ENCODE measurements at places on chromosomes 12 and 14.

DNA sequence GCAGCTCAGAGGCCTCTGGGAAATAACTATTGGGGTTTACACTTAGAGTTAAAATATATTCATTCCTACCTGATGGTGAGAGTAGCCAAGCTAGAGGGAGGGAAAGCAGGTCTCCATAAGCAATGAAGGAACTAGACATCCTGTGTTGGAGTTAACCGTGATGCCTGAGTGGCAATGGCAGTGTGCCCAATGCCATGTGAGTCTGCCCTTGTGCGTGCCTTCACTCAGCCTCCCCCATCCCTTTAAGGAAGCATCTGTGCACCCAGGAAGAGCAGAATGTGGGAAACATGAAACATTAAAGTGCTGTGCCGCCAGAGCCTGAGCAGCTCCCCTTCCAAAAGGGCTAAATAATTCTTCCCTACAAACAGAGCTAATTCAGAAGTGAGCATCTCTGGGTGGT lies 76.3 kb downstream of the COX16 start:
- no peak for DNase-seq

DNA sequence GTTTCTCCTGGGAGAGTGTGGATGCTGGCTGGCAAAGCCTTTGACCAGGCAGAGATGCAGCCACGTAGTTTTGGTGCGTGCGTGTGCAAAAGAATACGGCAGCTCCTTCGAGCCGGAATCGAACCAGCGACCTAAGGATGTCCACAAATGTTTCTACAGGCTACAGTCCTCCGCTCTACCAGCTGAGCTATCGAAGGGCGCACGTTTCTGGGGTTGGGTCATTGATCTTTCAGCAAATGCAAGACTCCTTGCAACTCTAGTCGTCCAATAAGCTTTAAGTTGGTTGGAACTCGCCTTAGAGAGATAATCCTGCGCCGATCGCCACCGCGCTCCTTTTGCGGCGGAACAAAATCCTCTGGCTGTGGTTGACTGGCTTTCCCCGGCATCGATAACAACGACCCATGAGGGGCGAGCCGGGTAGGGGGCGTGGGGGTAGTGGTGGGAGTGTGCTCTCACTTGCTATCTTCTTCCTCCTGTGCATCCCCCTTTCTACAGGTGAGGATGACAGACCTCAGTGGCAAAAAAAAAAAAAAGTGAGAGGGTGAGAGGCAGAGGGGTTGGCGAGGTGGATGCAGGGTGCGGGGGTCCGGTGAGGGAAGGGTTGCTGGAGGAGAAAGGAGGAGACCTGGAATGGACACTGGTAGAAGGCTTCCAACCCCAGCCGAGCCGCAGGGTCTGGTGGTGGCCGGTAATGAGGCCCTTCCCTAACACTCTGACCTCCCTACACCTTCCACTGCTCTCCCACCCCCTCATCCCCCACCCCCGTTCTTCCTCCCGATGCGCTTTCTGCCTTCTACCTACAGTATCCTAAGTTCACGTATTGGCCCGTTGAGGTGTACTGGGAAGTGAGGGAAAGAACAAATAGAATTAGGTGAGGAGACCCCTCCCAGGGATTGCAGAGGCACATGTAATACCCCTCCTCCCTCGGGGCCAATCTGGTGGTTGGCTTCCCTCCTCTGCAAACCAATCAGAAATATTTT lies 11.8 kb upstream of the OR6S1 start:
- DNase-seq = peak; percentile 56

DNA sequence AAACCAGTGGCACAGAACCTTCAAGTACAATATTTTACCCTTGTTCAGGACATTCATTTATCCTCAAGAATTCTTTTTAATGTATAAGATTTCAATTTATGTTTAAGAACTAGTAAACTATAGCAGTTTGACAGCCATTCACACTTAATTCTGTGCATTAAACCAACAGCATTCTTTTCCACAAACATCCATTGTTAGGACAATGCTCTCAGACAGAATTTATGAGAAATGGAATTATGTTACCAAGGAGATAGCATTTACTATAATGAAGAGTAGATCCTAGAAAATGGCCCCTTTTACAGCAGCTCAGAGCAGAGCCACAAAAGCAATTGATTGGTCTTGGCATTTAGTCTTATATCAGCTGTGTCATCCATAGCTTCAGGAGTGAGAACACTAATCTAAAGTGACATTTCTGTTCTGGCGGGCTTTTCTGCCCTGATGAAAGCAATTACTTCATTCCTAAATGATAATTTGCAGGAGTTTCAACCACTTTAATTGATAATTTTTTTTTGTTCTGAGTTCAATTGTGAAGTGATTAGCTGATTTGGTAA lies 268.9 kb downstream of the NPAS3 start:
- DNase-seq = no peak

- DNase-seq = no peak
Measured at GRCh38 chr14:77917491-77918201, 117.7 kb downstream of the ADCK1 start.

DNA sequence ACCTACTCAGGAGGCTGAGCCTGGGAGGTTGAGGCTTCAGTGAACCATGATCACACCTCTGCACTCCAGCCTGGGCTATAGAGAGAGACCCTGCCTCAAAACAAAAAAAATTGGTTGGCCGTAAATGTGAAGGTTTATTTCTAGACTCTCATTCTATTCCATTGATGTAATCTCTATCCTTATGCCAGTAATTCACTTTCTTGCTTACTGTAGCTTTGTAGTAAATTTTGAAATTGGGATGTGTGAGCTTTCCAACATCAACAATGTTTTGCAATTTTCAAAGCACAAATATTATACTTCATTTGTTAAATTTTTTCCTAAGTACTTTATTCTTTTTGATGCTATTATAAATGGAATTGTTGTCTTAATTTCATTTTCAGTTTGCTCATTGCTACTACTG lies 24.6 kb downstream of the LIN52 start:
- no peak for DNase-seq

DNA sequence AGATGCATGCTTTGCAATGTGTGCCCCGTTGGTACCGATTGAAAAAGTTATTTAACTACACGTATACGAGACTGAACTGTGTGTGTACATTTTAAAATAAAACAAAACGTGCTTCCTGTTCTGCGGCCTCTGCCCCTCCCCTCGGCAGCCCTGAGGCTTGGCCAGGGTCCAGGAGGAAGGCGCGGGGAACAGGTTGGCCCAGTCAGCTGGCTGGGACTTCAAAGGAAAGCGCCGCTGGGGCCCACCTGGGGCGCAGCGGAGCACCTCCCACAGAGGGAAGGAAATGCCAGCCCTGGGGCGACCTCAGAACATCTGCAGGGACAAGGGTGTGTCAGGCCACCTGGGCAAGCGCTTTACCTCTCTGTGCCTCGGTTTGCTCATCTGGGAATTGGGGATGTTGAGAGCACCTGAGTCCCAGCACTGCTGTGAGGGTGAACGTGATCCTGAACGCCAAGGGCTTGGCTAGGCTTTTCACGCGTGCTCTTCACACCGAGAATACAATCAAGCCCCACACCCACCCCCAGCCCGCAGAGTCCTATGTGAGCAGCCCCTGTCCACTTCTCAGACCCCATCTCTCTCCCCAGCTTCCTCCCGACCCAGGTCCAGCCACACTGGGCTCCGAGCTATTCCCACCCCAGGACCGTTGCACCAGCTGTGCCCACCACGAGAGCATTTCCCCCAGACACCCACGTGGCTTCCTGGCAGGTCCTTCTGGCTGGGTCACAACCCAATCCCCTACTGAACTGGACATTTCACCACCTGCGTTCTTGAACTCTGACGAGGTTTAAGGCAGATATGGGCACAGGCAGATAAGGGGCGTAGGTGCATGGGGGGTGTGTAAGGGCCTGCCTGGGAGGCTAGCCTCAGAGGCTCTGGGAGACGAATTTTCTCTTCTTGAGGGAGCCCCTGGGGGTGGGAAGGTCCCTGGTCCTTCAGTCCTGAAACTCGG lies 41.9 kb upstream of the NCOR2 start:
- DNase-seq = peak; percentile 78

- DNase-seq = peak; percentile 25
Measured at GRCh38 chr12:6635856-6636531, at the start of gene LPAR5. Gene LPAR5 (minus strand): TSS chr12:6635959. CDS start chr12:6621248, 14,711 bp downstream.

DNA sequence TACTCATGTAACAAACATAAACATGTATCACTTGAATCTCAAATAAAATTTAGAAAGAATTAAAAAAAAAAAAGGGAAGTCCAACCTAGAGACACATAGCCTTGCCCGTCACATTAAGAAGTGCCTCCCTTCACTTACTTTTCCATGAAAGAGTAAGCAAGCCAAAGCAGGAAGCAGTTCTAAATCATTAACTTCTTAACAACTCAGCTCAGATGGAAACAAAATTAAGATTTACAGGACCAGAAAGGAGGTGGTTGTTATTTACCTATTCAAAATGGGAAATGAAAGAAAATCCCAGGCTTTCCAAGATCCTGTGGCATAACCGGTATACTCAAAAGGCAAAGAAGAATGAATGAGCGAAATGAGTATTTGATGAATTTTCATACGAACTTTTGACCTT lies 258.6 kb upstream of the DCN start:
- DNase-seq = no peak

- DNase-seq = peak; percentile 14
Measured at GRCh38 chr12:42560977-42561376, 28.6 kb downstream of the PRICKLE1 start.

- DNase-seq = no peak
Measured at GRCh38 chr12:51361161-51362016, 14.9 kb upstream of the CELA1 start.

DNA sequence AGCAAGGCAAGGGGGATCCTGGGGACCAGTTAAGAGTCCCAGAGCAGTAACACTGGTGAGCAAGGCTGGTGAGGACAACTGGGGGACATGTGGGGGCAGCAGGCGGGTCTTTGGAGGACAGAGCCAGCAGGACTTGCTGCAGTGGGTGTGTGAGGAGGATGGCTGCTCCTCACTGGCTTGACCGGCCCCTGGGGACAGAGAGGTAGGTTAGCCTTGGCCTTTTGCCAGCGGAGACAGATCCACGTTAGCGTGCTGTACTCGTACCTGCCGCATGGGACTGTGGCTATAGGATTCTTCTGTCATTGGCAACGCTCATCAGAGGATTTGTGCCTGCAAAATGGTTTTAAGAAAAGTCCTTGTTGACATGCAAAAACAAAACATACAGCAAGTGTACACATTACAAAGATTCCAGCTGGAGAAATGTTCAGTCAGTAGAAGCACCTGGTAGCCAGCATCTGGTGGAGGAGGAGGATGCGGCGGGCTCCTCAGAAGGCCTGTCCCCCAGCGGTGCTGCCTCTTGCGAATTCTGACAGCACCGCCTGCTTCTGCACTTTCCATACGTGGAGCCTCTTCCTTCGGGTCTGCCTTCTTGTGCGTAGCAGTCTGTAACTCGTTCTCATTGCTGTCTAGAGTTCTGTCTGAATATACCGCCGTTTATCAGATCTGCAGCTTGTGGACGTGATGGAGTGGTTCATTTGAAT lies 91.3 kb downstream of the EP400 start:
- DNase-seq = no peak

DNA sequence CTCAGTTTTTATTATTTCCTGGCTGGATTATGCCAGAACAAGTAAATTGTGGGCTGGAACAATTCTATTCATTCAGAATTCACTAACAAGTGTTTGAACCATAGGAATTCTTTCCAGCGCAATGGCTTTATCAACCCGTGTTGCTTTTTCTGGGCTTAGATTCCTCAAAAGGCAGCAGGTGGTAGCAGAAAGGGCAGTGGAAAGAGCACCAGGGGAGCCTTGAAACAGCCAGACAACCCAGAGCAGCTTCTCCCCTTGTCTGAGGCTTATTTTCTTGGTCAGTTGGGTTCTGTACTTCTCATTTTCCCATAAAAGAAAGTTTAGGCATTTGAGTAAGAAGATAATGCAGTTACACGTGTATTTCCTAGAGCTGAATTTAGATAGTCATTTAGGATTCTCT lies 130.7 kb downstream of the OTOGL start:
- DNase-seq = no peak

GRCh38 chr14:83356080-83356479 lies 1822.4 kb upstream of the SEL1L start:
- DNase-seq = no peak

DNA sequence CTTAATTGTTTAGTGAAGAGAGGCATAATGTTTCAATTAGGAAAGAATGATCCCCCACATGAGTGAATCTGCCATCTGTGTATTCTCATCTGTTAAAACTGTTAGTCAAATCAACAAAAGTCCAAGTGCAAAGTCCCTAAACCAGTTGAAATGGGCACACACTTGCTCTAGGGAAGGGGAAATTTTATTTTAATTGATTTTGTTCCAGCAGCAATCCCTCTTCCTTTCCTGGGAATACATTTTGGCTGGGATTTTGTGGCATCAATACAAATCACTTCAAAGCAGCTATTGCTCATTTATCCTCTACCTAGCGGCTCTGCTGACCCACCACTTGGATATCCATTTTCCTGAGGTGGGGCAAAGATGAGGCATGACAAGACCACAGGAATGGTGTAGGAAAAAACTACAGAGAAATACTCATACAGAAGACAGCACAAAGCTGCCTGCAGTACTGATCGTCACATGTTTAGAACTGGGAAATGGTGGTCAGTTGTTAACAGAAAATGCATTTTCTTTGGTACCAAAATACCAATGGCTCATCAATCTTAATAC lies 9.8 kb upstream of the SSTR1 start:
- DNase-seq = peak; percentile 33

DNA sequence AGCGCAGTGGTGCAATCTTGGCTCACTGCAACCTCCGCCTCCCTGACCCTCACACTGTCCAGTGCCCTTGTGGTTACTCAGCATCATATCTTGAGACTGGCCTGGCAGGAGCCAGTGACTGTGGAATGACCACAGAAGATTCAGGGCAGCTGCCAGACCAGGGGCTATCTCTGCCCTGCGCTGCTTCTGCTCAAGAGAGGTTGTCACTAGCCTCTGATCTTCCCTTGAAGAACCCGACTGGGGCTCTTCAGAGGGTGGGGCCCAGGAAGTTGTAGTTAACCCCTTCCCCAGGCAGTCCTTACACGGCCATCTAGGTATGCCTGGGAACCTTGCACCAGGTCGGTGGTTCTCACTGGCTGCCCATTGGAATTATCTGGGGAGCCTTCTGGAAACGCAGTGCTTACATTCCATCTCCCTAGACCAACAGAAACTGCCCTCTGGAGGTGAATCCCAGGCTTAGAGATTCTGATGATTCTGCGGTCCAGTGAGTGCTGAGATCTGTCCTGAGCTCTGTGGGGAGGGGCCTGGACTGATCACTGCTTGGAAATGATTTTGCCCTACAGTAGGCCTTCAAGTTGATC lies 41.4 kb downstream of the PLEKHG3 start:
- peak; percentile 29 for DNase-seq
